ENCODE measurements at places on chromosomes 7 and 10.
A peak's percentile ranks its signal among the peaks of the same experiment; 100 is the strongest.

DNA sequence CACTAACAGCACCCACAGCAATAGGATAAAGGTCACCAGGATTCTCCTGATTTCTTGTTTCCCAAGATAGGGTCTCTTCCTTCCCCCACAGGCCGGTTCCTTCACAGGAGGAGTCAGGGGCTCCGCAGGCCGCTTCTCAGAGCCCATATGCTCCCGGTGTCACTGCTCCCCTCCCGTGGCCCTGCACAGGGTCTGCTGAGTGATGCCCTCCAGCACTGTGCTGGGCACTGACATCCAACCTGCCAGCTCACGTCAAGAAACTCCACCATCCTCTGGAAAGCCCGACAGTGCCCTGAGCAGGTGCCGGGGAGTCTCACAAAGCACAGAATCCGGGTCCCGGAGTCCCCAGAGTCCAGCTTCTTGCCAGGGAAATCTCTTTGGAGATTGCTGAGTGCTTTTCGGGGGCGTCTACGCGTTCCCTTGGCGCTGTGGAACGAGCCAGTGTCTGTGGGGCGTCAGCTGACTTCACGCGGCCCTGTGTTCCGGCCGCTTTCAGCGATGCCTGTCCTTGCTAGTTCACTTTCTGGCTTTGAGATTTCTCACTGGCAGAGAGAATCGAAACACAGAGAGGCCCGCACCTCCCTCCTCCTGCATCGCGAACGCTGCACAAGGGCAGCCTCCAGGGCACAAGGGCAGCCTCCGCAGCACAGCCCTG is 567.5 kb downstream of the DNAJB6 start:
- no peak for DNase-seq

- peak; percentile 25 for DNase-seq
Observed at GRCh38 chr7:79652619-79653018, 199.2 kb upstream of the MAGI2 start.

- no peak for DNase-seq
Observed at GRCh38 chr10:107072028-107072427, 92.5 kb downstream of the SORCS1 start.

DNA sequence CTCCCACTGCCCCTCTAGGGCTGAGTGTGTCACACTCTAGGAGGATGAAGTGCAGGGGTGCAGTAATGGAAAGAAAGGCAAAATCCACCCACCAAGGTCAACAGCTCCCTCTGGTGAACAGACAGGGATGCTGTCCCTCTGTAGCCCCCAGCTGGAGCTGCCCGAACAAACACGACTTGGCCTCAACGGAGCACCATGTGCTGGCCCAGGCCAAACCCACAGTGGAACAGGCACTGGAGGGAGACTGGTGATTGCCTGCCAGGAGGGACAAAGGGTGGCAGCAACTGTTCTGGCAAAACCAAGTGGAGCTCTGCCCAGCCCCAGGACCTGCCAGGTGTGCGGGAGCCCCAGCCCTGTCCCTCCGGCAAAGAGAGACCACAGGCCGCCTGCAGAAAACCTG is 20.7 kb downstream of the PDIA4 start:
- DNase-seq: no peak

- DNase-seq: no peak
Observed at GRCh38 chr10:15748126-15748525, 28.4 kb upstream of the ITGA8 start.

GRCh38 chr7:101935521-101936141 is 118.2 kb downstream of the CUX1 start:
- DNase-seq: no peak

DNA sequence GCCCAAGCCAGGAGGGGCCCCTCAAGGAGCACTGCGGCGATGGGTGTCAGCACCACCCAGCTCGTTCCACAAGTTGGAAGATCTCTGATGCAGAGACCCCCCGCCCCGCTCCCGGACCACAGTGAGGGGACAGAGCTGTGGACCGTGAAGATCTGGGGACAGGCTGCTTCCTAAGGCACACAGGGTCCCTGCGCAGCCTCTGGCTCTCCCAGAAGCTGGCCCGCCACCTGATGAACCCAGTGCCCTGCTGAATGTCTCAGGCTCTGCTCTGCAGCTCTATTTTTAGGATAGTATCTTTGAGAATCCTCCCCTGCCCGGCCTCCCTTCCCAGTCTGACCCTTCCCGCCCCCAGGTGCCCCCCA is 29.7 kb downstream of the GBX1 start:
- DNase-seq: no peak

DNA sequence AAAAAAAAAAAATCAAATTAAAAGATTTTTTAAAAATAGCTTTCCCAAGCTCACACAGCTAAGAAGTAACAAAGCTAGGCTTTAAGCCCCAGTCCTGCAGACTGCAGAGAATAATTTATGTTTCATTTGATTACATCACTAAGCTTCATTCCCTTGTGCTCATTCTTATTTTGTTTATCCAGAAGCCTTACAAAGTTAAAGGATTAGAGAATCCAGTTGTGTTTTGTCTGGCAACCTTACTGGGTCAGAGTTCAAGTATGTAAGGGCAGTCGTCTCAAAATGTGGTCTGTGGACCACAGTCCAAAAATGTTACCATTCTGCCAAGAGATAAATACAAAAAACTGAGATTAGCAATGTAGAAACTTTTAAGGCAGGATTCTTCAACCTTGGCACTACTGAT is 32.1 kb upstream of the EZH2 start:
- DNase-seq: peak; percentile 67

DNA sequence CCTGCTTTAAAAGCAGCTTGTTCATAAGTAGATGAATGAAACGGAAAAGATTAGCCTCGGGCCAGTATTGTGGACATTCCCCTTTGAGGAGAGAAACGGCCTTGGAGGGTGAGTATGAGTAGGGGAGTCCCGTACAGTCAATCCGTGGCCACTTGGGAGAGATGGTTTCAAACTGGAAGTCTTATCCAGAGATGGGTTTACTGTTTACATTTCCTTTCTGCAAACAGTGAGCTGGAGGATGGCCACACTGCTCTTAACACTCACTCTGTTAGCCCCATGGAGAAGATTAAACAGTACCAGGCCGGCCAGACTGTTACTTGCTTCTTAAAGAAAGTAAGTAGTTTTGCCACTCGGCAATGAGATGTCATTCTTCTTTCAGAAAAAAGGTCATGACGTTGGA is 20.3 kb downstream of the CALHM2 start:
- DNase-seq: no peak

DNA sequence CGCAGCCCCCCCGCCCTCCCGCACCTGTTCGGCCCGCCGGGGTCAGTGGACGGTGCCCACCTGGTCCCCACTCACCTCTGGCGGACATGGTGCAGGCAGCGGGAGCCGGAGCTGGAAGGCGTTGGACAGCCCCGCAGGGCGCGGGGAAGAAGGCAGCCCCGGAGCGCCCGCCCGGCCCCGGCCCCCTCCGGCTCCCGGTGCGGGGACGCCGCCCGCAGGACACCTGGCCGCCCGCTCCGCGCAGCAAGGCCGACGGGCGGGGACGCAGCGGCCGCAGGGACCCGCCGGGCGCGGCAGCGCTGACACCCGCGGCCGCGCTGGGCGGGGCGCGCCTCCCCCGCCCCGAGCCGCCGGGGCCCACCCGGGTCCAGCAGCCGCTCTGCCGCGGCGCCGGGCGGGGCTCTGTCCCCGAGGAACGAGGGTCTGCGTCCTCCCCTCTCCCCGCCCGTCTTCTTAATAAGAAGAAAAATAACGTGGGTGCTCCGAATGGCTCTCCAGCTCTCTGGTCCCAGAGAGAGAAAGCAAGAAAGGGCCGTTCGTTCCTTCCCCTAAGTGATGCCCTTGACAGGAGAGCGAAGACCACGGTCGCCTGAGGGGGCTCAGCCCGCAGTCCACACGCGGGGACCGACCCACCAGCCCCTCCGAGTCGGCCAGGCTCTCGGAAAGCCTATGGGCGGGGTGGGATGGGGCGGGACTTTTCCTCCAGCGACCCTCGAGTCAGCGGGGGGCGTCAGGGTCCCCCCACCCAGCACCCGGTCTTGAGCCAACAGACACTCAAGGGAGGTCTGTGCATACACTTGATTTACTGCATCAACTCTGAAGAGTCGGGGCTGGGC is 53.4 kb upstream of the FHIP2A start:
- no peak for DNase-seq

GRCh38 chr10:104880624-104881398 is 239.7 kb downstream of the SORCS3 start:
- no peak for DNase-seq

DNA sequence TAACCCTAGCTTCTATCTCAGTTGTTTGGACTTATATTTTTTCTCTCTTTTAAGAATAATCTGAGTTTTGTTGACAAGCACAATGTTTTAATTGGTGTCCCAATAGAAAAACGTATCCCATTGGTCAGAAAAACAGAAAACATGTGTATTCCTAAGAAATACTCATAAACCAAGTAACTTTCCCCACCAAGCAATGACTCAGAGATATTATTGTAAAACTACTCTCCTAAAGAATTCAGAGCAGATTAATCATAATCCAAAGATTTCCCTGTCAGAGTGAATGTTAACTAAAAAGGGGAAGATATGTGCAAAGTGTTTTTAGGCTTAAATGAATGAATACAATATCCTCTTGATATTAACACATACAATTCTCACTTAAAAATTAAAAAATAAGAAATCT is 29.4 kb upstream of the MBL2 start:
- peak; percentile 39 for DNase-seq

DNA sequence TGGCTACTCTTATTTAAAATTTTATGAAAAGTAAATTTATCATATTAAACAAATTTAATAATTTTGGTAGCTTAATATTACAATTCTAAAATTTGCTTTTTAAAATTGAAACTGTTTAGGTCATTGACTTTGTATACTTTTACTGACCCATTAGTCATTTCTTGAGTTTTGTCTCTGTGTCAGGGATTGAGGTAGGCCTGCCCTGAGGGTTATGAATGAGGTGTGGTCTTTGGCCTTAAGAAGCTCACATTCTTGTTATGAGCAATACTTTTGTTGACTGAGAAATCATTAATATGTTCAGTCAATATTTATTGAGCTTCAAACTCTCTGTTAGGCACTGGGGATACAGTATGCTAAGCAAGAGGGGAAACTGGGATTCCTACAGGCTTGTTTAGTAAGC is 47.0 kb upstream of the RPA3 start:
- DNase-seq: no peak

- no peak for DNase-seq
Observed at GRCh38 chr10:18236756-18237155, 96.5 kb downstream of the CACNB2 start.

DNA sequence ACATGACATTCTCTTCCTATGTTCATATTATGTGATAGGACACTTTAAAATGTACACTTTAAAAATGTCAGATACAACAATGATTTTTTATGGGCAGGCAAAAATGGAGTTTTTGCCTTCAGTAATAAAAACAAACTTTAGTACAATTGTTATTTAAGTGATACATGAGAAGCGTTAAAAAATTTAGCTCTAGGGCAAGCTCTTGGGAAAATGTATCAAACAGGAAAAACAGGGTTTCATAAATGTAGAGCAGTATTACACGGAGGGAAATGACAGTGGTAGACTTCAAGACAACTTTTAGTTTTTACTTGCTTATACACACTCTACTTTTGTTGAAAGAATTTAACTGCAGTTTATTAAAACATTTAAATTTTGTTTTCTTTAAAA is 1.5 kb downstream of the FHIP2A start:
- no peak for DNase-seq

- DNase-seq: peak; percentile 80
Observed at GRCh38 chr7:12719141-12719919, 31.9 kb downstream of the ARL4A start.

DNA sequence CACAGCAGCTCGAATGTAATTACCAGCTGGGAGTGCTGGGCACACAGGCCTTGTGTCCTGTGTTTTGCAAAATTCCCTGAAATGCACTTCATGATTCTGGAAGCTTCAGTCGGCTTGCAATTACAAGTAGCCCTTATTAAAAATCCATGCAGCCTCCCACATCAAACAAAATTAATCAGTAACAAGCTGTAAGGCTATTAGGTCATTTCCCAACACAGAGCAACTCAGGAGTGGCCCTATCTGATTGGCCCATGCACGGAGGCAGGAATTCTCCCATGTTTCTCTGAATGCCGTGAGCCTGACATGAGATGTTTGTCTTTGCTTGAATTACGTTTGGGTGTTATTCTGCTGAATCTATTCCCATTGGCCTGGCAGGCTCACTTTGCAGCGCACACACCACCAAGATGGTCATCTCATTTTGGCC is 36.9 kb downstream of the FOXL3 start:
- DNase-seq: peak; percentile 22

DNA sequence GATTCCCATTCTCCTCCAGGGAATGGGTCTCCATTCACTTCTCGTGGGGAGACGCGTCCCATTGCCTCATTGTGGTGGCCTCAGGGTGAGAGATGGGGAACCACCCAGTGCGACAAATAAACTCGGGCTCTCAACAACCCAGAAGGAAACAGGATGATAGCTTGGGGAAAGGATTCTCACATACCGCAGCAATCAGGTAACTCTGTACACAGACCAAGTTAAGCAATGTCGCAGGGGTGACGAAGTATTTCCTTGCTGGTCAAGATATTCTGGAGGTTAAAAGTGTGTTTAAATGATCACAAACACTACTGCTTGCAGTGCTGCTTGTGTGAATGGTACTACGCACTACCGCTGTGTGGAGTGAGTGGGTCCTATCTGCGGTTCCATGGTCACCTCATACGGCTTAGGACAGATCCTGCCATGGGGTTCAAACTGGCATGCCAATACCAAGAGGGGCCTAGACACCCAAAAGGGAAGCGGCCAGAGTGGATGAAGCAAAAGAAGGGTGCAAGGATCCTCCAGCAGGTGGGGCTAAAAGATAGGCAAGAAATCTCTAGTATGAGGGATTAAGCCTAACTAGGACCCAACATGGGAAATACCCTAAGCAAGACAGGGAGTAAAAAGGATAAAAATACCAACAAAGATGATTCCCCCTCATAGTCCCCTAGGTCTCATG is 143.8 kb upstream of the TMEM106B start:
- peak; percentile 75 for DNase-seq

GRCh38 chr10:97743169-97743943 is 6.4 kb downstream of the ZFYVE27 start:
- DNase-seq: no peak

DNA sequence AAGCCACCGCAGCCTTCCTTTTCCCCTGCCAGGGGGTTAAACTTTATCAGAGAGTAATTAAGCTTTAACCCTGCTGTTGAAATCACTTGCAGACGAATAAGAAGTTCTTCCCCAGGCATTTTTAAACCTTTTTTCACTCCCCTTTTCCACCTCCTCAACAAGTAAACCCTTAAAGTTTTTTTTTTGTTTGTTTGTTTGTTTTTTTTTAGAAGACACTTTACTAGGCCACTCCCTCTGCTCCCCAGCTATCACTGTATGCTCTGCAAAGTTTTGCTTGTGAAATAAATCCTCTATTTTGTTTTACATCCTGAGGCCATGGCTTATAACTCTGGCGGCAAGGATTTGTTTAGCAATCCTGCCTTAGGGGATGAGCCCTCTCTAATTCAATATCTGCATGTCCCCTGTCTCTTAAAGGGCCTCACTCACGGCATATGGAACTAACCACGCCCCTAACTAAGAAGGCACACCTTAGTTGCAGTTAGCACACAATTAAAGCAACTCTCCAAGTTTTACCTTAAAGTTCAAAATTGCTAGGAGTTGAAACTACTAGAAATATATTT is 1354.7 kb upstream of the LRRTM3 start:
- peak; percentile 8 for DNase-seq

DNA sequence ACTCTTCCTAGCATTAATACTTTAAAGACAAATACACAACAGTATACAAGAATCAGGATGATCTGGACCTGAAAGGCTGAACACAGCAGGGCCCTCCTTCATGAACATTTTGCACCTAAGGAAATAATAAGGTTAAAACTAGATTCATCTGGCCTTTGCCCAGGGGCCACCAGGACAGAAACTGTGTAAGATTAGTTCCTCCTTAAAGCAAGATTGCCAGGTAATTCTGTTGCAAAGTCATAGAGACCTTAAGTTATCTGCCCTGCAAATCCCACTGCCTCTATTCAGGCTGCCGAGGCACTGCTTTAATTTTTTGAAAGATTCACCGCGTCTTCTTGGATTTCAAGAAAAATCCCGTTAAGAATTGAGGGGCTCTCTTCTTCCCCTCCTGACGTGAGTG is 1.6 kb upstream of the KIAA1217 start:
- no peak for DNase-seq
